Stimulated activated CD4-positive, alpha-beta T cell treated with anti-CD3 and anti-CD28 coated beads, Interleukin-1b, Interleukin-23, amount 100 ng/mL, for 24 hours (primary cell): ENCODE measurements at places on chromosomes 4 and X.
A peak's percentile ranks its signal among the peaks of the same experiment; 100 is the strongest.

DNA sequence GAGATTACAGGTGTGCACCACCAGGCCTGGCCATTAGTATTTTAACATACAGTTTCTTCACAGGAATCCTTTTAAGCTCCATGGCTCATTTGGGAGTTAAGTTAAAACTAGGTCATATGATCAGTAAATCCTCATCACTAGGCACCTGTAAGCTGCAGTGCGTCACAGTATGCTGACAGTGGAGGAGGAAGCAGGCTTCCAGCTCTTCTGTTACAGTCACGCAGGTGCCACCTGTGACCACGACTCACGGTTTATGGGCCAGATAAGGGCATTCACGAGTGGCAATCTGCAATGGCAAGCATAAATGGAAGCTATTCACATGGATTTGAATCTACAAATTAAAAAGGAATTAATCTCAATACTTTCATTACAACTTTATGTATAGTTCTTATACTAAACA is 129.4 kb upstream of the BCOR start:
- DNase-seq = no peak

- no peak for DNase-seq
Measured at GRCh38 chr4:41857226-41857641, 78.0 kb upstream of the TMEM33 start.

- DNase-seq = no peak
Measured at GRCh38 chr4:40621592-40622512, 7.8 kb downstream of the RBM47 start.

DNA sequence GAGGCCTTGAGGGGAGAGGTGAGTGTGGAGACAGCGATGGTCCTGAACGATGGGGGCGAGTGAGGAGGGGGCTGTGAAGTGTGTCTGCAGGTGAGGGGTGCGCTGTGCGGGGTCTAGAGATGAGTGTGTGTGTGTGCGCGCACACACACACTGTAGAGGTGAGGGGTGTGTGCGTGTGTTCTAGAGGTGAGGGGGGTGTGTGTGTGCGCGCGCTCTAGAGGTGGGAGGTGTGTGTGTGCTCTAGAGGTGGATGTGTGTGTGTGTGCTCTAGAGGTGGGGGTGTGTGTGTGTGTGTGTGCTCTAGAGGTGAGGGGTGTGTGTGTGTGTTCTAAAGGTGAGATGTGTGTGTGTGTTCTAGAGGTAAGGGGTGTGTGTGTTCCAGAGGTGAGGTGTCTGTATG is 574 bp downstream of the BST1 start:
- DNase-seq = no peak

- DNase-seq = no peak
Measured at GRCh38 chr4:7187168-7187535, 5.2 kb upstream of the SORCS2 start.

GRCh38 chrX:79080141-79080540 is 64.3 kb upstream of the GPR174 start:
- no peak for DNase-seq

DNA sequence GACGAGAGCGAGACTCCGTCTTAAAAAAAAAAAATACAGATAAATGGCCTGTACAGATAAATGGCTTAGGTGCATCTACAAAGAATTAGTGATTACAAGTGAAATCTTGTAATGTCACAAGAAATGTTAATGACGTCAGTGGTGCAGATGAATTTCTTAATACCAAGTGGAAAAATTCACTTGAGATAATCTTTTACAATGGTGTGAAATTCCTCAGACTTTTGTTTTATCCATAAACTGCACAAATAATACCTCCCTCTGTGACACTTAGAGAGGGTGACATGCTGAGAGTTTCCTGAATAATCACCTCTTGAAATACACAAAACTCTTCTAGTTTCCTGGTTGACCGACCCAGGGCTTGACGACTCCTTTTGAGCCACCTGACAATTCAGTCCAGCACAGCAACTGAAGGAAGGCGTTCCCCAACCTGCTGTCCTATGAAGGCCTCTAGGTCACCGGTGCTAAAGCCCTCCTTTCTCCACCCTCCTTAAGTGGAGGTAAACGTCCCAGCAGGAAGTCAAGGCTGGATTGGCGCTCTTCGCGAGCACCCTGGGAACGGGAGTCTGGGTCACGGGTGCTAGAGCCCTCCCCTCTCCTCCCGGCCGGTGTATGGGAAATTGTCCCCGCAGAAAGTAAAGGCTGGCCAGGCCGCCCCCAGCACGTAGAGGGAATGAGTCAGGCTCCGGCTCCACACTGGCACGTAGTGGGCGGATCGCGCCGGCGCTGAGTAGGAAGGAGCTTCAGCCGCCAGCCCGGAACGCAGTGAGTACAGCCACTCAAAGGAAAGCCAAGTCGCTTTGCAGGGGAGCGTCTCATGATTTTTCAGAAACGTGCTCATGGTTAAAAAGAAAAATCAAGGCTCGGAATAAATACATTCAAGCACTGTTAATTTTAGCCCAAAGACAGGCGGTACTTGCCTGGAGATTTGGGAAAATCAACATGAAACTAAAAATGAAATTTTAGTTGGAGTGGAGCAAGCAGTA is at the start of gene TMEM144:
TSS of gene TMEM144 (plus strand) at position 662 of the 983 bp plus-strand sequence. CDS start 2,182 bp downstream, outside the sequence.
- DNase-seq = peak; percentile 42

GRCh38 chrX:28491322-28491721 is 95.9 kb upstream of the IL1RAPL1 start:
- DNase-seq = no peak

- DNase-seq = no peak
Measured at GRCh38 chrX:96002431-96002830, 682.2 kb upstream of the DIAPH2 start.

- DNase-seq = no peak
Measured at GRCh38 chrX:12896935-12897334, 9.5 kb upstream of the TLR8 start.

DNA sequence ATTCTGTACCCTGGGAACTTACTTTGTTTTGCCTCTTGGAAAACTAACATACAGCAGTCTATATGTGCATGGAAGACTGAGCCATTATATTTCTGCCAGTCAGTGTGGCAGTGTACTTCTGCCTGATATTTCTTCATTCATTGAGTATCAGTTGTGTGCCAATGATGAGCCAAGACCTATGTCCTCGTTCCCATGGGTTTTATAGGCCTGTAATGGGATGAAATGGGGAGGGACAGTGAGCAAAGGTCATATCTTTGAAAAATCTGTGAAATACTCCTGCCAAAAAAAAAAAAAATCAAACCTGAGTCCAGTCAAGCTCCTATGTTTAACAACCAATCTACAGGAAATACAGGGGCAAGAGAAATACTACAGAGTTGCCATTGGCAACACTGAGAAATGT is 9.1 kb downstream of the NSD2 start:
- no peak for DNase-seq

DNA sequence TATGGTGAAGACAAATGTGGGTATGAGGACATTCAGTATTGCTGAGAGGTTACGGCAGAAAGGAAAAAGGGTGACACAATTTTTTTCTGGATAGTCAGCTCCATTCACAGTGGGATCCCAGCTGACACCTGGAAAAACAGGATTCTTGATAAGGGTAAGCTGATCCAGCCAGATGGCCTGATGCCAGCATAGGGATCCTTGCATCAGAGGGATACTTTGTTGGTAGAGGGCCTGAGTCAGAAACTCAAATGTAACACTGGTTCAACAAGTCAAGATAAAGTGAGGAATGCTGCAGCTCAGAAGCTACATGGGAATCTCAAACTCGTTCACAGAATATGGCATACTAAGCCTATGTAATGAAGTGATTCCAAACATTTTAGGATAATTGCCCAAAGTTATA is 726.7 kb downstream of the C4orf33 start:
- DNase-seq = no peak

- no peak for DNase-seq
Measured at GRCh38 chr4:161704040-161704439, 459.8 kb downstream of the FSTL5 start.

GRCh38 chr4:43316813-43317212 is 424.3 kb downstream of the GRXCR1 start:
- no peak for DNase-seq

GRCh38 chr4:81884986-81885385 is 413.3 kb upstream of the RASGEF1B start:
- no peak for DNase-seq

DNA sequence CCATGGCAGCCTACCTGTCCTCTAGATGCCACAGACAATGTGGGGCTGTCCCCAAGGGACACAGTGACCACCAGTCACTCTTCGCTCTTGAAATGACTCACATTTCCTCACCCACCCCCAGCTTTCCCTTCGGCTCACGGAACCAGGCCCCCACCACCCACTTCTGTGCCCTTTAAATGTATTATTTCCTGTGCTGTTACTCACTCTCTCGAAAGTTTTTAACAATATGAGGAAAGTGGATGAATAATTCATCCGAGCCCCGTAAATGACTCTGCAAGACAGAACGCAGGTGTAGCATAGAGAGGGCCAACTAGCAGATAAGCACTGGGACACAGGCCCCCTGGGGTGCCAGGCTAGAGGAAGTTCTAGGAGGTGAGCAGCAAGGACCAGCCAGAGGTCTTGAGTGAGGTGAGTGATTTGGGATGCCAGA is 179.5 kb upstream of the TBL1X start:
- DNase-seq = peak; percentile 55
